ENCODE measurements at places on chromosomes 13 and 19.
A peak's percentile ranks its signal among the peaks of the same experiment; 100 is the strongest.

DNA sequence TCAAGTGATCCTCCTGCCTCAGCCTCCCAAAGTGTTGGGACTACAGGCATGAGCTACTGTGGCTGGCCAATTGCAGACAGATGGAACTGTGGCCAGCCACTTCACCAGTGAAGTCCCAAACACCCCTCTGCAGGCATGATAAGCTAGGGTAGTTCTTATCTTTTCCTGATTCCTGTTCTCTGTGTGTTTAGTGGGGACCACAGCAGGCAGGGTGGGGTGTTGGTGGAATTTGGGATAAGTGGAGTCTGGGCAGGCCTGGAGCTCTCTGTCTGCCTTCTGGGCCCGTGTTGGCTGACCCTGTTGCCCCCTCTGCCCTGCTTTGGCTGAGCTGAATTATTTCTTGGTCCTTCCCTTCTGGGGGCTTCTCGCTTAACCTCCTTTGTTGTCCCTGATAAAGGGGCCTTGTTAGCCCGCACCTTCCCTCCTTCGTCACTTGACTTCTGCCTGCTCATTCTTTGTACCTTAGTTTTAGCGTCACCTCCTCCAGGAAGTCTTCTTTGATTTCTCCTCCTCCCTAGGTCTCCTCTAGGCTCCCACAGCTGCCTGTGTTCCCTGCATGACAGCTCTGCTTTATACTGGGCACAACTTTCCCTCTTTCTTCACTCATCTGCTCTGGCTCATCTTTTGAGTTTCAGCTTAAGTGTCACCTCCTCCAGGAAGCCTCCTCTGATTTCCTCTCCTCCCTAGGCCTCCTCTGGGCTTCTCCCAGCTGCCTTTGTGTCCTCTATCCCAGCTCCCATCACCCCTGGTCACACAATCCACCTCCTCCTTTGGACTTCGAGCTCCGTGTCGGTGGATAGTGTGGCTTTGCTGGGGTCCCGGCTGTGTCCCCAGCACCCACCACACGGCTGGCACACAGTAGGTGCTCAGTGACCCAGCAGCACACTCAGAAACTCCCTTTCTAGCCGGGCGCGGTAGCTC lies 1.7 kb upstream of the NCLN start:
- DNase-seq: no peak

DNA sequence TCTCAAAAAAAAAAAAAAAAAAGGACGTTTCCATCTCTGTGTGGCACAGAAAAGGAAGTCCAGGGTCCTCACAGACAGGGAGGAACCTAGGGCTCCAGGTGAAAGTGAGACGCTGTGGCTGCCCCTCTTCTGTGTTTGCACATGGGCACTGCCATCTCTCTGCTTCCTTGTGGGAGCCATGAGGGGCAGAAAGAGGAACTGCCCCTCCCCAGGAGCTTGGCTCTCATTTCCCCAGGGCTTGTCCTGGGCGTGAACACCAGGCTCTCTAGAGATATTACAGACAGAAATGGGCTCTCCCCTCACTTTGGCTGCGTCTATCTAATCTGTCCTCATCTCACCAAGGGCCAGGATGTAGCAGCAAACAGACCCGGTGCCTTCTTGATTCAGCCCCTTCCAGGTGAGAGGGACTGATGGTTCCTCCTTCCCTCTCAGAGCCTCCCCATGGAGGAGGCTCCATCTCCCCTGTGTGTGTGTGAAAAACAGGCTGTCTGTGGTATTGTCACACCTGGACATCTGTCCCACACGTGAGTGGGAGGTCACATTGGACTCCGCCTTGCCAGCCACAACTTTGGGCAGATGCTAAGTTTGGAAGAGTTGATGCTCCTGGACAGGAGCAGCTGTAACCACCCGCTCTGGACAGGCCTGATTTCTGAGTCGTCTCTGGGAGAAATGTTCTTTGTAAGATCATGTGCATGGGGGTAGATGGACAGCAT lies 840 bp upstream of the LILRA4 start:
- DNase-seq: no peak

- peak; percentile 3 for DNase-seq
These were observed 31.0 kb upstream of the SLC1A6 start for GRCh38 chr19:15010501-15011300.

DNA sequence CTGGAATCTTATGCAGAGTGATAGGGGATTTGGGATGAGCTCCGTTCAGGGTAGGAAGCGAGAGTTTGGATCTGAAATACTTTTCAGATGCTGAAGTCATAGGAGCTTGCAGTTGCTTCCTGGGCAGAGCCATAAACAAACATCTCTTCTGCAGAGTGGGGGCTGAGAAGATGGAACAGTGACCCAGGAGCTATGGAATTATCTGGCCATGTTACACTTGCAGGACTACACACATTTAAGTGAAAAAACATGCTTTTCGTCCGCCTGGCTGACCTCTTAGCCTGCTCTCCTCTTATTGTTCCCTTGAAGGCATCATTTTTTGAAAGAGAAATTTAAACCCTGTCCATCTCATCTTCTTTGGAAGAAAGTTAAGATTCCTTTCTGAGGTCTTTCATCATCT lies 40.7 kb downstream of the PSG11 start:
- DNase-seq: no peak

DNA sequence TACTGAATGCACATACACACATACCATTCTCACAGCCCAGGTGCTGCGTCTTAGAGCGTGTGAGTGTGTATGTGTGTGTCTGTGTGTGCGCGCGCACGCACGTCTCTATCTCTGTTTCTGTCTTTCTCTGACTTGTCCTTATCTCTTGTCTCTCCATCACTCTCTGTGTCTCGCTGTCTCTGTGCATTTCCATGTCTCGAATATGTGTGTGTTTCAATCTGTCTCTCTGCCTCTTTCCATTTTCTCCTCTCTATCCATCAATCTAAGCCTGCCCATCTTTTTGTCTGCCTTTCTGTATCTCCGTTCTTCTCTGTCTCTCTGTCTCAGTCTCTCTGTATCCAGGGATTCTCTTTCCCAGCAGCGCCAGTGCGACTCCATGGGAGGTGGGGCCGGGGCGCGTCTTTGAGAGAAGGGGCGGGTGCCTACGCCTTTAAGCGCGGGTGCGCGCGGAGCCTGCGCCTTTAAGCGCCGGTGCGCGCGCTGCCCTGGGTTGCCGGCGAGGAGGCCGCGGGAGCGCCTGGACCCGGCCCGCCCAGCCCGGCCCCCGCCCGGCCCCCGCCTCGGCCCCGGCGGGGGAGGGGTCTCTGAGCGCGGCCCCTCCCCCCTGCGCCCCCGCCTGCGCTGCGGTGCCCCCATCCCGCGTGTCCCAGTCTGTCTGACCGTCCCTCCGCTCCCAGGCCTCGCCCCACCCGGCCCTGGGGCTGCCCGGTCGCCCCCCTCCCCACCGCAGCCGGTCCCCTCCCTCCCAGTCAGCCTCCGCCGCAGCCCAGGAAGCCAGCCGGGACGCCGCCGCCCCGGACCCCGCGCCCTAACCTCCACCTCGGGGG lies at the start of gene LRFN3:
LRFN3 (plus strand) TSS at position 464 of the 827 bp plus-strand sequence. CDS start 3,052 bp downstream, outside the sequence.
- peak; percentile 72 for DNase-seq

- peak; percentile 24 for DNase-seq
These were observed 2.7 kb downstream of the RPL36 start for GRCh38 chr19:5692723-5693194.

Data from activated CD8-positive, alpha-beta T cell treated with anti-CD3 and anti-CD28 coated beads for 36 hours (primary cell).